IPS-NIHi11 (cell line): ENCODE measurements at places on chromosomes 12 and 14.

- no peak for DNase-seq
Measured at GRCh38 chr14:80605536-80605935, 336.0 kb downstream of the CEP128 start.

- no peak for DNase-seq
Measured at GRCh38 chr12:65508276-65509035, 230.0 kb downstream of the MSRB3 start.

GRCh38 chr14:45252366-45253069 lies 484 bp downstream of the MIS18BP1 start:
- no peak for DNase-seq

DNA sequence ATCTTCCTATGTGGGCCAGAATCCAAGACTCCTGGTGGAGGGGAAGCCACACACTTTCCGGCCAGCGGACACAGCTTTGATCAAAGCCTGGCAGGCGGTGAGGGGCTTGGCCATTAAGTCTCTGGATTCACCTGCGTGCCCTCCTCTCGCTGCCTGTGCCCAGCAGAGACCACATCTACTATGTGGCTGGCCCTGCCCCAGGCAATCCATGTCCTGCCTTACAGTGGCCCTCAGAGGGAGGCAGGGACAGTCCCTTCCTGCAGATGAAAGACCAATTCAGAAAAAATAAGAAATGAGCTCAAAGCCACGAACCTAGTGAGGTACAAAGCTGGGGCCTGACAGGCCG lies 82.7 kb upstream of the GPR68 start:
- DNase-seq: no peak

- DNase-seq: no peak
Measured at GRCh38 chr12:1204581-1205121, 213.6 kb downstream of the ERC1 start.
